ENCODE measurements at places on chromosomes 13 and 19.

DNA sequence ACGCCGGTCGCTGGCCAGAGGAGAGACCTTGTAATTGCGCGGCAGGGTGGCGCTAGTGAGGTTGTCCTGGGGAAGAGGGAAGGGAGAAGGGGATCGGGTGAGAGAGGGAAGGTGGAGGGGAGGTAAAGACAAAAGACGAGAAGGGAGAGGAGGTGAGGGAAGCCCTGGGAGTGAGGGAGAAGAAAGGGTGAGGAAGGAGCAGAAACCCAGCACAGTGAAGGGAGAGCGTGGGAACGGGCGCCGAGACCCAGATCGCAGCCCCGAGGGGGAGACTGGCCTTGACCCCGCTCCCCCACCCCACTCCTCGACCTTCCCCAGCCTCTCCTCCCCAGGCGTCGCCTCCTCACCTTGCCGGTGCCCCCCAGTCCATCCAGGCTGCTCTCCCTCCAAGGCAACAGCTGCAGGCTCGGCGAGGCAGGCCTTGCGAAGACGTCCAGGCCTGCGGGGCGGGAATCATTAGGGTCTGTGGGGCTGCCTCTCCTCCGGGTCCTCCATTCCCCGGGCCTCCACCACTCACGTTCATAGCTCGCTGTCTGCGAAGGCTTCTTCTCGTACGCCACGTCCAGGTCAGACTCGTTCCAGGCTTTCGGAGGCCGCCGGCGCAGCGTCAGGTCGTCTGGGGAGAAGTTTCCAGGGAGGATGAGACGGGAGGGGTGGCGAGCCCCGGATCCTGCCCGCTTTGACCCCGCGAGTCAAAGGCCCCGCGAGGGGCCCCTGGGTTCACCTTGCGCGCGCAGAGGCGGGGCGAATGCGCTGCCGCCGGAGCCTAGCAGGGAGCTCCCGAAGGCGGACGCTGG lies 8.8 kb downstream of the PPP1R13L start:
- DNase-seq: no peak

DNA sequence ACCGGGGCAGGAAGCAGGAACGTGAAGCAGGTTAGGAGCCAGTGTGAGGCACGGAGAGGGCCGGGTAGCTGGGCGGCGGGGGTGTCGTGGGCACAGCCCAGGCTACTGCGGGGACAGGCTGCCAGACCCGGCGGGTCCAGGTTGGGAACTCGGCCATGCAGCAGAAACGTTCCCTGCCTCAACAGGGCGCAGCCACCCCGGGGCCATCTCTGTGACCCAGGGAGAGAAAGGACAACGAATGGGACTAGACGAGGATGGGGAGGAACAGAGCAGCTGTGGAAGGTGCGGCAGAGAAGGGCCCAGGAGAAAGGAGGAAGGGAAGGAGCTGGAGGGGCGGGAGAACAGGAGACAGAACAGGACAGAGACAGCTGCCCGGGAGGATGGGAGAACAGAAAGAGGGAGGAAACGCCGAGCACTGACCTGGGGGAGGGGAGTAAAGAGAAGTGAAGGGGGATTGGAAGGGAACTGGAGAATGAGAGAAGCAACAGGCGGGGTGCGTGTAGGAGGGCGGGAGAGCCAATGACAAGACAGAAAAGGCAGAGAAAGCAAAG lies 12.9 kb upstream of the GARIN5A start:
- peak; percentile 95 for DNase-seq

DNA sequence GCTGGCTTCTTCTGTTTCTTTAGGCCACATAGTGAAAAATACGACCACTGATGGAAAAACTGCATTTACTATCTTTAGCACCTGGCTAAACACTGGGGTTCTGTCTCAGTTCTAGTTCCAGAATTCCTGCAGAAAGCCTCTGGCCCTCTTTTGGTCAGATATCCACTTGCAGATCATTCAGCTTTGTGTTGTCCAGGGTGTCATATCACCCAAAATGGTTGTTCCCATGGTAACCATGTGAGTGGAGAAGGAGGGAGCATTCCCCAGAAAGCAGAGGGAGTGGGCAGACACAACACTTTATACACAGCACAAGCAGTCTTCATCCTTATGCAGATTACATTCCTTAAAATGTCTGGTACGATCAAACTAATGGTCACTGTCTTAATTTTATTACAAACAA lies 73.5 kb downstream of the CAB39L start:
- no peak for DNase-seq

GRCh38 chr19:51469162-51469561 lies 9.2 kb upstream of the CEACAM18 start:
- no peak for DNase-seq

DNA sequence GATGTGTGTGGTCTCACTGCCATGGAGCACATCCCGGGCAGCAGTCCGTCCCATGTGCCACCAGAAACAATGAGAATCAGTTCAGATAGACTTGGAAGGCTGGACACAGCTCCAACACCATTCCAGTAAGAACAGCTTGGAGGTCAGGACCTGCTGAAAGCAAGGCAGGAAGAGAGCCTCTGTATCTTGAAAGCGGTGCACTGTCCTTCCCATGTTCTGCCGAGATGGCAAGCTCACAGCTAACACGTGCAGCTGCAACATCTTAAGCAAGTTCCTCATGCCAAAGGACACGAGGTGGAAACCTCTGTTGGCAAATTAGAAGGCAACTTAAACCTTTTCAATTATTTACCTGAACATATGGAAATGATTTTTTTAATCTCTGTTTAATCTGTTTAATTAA lies 175.4 kb downstream of the DLEU7 start:
- DNase-seq: no peak

All from SJCRH30 (cell line).